NCI-H1048 (cell line): ENCODE measurements at places on chromosomes 7 and 10.

GRCh38 chr10:70967591-70968587 is 79.5 kb upstream of the PCBD1 start:
- DNase-seq = no peak

DNA sequence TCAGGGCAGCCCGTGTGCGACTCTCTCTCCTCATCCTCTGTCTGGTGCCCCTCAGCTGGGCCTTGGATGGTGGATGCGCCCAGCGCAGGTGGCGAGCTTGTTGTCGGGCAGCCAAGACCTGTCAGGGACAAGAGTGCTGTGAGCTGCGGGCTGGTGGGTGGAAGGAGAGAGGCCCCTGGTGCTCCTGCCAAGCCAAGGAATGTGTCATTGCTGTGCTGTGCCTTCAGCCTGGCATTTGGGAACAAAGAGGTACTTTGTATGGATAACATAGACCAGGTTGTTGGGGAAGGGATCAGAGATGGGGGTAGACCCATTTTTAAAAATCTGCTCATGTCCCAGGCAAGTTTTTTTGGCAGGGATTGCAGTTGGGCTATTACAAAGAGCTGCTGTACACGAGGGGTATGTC is 120.9 kb downstream of the PKD1L1 start:
- no peak for DNase-seq

GRCh38 chr10:42963312-42963711 is 113.6 kb upstream of the RET start:
- DNase-seq = no peak

DNA sequence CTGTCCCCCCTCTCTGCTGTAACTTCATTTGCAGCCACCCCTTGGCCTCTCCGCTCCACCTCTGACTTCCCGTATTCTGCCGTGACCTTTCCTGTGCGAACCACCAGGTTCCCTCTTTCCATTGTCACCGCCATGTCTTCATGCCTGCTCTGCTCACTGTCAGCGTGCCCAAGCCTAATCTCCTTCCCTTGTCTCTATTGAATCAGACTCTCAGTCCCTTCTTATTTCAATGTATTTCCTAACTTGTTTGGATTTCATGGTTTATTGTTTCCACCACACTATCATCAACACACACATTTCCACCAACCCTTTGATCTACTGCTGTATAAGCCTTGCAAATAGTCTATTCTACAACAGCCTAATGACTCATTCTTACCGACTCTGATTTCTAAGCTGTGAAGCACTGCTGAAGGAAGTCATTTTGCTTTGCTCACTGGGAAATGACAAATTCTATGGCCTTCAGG is 30.0 kb upstream of the INHBA start:
- no peak for DNase-seq

DNA sequence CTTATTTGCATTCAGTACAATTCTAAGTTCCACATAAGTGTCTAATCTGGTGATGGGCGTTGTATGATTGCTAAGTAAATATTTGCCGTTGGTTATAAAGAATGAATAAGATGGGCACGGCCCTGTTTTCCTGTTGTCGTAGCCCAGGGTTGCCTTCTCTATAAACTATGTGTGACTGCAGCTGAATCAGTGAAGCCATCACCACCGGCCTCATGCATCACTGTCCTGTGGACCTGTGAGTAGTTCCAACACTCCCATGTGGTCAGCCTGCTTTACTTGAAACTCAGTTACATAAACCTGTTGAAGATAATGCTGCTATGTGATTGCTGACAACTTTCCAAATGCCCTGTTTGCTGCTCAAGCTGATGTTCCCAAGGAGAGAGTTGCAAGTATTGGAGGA is 21.6 kb upstream of the KLF6 start:
- DNase-seq = no peak

DNA sequence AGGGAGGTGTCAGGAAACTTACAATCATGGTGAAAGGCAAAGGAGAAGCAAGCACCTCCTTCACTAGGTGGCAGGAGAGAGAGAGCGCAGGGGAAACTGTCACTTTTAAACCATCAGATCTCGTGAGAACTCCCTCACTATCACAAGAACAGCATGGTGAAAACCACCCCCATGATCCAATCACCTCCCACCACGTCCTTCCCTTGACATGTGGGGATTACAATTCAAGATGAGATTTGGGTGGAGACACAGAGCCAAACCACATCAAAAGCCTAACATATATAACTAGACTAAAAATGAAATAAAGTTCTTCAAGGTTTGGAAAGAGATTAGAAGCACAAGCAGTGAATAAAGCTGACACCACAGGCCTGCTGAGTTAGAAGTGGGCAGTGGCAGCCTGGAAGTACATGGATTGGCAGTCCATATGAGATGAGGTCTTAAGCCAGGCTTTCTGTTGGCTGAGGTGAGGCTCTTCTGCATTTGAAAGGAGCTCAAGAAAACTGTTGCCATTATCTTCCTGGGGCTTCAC is 96.4 kb upstream of the MDFIC start:
- DNase-seq = no peak
